AG04449 (cell line): ENCODE measurements at places on chromosomes 3 and 15.

- DNase-seq: no peak
Measured at GRCh38 chr3:193714523-193715137, 121.6 kb downstream of the OPA1 start.

- DNase-seq: no peak
Measured at GRCh38 chr3:78863306-78864203, 904.2 kb downstream of the ROBO1 start.

DNA sequence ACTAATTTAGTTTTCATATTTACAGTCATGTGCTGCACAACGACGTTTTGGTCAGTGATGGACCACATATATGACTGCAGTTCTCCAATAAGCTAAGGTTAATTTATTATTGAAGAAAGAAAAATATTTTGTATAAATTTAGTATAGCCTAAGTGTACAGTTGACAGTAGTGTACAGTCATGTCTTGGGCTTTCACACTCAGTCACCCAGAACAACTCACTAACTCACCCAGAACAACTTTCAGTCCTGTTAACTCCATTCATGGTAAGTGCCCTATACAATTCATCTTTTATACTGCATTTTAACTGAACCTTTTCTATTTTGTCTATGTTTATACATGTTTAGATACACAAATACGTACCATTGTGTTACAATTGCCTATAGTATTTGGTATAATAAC is 3.8 kb upstream of the GABRR3 start:
- no peak for DNase-seq

DNA sequence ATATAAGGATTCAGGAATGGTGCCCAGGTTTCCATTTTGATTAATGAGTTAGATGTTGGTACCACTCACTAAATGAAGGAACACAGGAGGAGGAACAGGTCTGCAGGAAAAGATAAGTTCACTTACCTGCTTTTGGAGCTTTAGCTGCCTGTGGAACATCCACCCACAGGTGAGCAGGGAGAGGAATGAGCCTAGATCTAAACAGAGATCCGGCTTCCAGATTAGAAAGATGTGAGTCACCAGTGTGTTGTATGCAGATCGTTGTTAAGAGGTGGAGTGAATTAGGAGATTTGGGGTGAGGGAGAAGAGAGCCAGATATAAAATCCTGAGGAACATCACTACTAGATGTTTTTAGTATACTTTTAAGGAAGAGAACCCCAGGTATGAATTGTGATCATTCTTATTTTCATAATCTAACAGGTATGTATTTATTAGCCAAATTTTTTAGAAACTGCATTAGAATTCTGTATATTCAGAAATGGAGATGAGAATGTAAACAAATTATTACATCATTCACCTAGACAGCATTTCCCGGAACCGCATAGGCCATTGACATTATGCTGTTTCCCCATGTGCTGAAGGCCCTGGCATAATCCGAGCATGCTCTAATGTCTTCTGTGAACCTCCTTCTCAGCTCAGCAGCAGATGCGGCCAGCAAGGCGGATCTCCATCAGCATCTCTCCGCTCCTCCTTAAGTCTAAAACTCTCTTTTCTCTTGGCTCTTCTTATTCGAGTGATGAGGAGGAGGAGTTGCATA is 118.2 kb downstream of the KLHL25 start:
- no peak for DNase-seq

- DNase-seq: no peak
Measured at GRCh38 chr3:57896031-57896430, 112.2 kb upstream of the FLNB start.

GRCh38 chr3:106826791-106827311 is 550.4 kb upstream of the CCDC54 start:
- DNase-seq: no peak

DNA sequence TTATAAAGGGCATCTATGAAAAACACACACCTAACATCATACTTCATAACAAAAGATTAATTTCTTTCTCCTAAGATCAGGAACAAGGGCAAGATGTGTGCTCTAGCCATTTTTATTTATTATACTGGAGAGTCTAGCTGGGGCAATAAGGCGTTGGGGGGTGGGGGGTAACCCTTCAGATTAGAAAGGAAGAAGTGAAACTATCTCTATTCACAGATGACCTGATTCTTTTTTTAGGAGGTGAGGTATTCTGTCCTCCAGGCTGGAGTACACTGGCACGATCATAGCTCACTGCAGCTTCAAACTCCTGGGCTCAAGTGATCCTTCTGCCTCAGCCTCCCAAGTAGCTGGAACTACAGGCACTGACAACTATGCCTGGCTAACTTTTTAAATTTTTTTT is 89.5 kb upstream of the MANF start:
- DNase-seq: no peak
